ENCODE measurements at places on chromosomes 5 and 9. TPM values are rescaled to one million over a fixed set of nuclear protein-coding genes. Genes with fewer than 3 reads are reported as not detected.

Gene PCDHGB1
- 2.7 TPM for total RNA-seq

DNA sequence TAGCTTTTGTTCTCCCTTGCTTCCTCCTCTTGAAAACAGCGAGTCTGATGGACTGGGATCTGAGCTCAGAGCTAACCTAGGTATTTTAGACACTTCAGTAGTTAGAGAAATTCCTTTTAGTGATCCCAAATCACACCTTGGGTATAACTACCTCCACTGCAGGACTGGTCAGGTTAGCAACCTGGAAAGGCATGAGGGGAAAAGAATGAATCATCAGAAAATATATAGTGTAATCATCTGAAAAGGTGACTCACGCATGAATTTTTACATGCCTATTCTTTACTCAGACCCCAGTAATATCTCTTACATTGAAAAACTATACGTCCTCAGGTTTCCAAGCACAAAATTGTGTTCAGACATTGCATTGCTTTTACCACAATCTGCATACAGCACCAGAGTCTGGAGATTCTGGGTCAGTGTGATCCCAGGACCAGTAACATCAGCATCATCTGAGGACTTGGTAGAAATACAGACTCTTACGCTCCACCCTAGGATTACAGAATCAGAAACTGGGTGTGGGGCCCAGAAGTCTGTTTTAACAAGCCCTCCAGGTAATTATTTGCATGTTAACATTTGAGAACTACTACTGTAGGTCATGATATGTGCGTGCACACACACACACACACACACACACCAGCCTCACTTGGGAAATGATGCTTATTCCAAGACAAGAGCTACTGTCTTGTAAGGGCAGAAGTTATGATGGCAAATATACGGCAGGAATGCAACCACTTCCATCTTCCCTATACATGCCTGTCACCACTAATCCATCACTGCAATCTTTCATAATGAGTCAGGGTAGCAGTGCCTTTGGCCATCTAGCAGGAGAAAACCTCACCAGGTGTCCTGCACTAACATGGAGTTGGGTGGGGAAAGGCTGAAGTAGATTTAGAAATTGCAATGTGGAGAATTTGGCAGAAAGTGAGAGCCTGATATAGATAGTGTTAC, 271.6 kb upstream of the MAP3K1 start:
- no peaks in the 10 kb centered on the region for H3K36me3 ChIP-seq
- H3K4me3 ChIP-seq, result no peak overlapping the region
- H3K27ac ChIP-seq, result peak overlapping the region; percentile 24
- no peak for DNase-seq

Gene KIF24
- 0.90 TPM for total RNA-seq

DNA sequence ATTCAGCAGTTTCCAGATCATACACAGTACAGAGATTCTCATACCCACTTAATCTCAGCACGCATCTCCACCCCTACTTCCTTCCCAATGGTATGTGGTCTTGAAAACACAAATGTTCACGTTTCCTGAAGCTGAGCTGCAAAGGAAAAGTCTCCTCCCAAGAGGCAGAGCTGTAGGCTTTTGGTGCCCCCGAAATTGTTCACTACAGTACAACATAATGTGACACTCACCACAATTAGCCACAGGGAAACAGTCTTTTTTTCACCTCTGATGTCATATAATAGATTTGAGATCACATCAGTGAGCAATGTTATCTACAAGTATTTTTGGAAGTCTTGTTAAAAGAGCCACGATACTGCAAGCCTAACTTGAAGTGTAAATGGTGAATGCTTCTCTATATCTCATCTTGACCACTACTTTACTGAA, 40.2 kb downstream of the NFIB start:
- H3K4me3 ChIP-seq, result peak overlapping the region; percentile 62
- no peak for DNase-seq
- peak overlapping the region; percentile 90 for H3K27ac ChIP-seq
- no peaks in the 10 kb centered on the region for H3K36me3 ChIP-seq

Measured in chondrocyte (in vitro differentiated cells).